ENCODE measurements at places on chromosomes 2 and 18.

GRCh38 chr2:209600341-209601171 is 171.1 kb upstream of the UNC80 start:
- no peak for DNase-seq

- no peak for DNase-seq
Observed at GRCh38 chr18:11667578-11667977, 21.5 kb upstream of the GNAL start.

- no peak for DNase-seq
Observed at GRCh38 chr2:234135750-234136221, 85.3 kb downstream of the SPP2 start.

- DNase-seq: no peak
Observed at GRCh38 chr2:17752892-17753802, 463 bp downstream of the SMC6 start.

DNA sequence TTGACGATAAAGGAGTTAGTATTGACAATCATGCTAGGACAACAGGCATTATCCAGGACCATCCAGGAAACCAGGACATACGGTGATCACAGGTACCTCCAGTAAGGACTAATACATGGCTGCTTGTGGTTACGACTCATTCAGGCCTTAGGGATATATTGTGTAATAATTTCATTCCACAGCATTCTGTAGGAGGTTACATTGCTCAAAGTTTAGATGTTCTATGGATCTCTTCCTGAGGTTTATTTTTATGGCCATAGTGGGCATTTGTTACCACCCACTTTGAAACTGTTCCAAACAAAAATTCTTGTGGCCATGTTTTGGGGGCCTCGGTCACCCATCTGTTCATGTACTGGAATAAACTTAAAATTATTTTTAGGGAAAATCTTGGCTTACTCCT is 431.6 kb downstream of the METTL4 start:
- DNase-seq: no peak

DNA sequence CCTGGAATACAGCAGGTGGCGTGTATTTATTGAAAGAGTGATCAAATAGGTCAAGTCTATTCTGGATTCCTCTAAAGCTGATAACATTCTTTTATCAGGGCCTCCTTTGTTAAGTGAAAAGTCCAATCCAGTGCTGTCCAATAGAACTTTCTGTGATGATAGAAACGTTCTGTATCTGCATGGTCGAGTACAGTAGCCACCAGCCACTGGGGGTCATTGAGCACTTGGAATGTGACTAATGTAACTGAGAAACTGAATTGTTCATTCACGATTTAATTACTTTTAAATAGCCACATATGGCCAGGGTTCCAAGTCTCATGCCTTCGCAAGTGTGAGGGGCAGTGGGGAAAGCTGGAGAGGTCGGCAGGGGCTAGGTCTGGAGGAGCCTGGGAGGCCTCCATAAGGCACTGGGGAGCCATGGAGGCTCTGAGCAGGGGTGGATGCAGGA is 20.5 kb downstream of the SH2D6 start:
- no peak for DNase-seq

DNA sequence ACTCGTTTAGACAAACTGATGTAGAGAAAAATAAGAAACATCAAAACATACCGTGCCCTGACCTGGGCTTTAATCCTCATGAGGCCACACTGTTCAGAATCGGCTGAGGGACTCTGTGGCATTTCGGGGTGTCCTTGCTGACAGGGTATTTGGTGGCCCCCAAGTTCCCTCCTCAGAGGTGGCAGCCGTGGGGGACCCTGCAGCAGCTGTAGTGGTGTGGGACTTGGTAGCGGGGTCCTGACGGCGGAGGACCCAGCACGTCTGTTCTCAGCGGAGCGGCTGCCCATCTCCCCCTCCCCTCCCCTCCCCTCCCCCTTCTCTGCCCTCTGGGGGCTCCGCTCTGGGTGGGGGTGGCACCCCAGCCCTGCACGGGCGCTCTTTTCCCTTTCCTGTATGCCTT is 18.4 kb downstream of the KCNG2 start:
- no peak for DNase-seq

DNA sequence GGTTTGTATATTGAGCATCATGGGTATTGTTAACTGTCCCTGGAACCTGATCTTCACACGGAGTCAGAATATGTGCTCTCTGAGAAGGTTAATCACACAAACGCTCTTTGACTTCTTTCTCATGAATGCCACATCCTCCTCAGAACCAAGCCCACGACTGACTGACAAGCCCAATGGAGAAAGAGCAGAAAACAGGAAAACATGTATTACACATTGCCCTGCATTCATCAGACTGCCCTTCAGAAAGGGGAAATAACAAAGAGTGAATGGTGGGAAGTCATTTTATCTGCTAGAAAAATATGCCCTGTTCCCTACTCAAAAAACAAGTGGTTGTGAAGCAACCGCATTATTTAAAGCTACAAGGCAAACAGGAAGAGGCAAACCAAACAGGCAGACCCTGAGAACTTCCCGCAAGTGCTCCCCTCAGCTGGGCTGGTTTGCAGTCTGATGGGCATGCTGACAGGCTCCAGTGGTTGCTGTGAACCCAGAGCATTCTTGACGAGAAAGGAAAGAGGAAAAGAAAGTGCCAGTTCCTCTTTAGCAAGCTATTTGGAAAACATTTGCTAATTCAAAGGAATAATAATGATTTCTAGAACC is 172.9 kb upstream of the SETBP1 start:
- DNase-seq: no peak

- DNase-seq: no peak
Observed at GRCh38 chr2:234649951-234650350, 153.1 kb upstream of the ARL4C start.

DNA sequence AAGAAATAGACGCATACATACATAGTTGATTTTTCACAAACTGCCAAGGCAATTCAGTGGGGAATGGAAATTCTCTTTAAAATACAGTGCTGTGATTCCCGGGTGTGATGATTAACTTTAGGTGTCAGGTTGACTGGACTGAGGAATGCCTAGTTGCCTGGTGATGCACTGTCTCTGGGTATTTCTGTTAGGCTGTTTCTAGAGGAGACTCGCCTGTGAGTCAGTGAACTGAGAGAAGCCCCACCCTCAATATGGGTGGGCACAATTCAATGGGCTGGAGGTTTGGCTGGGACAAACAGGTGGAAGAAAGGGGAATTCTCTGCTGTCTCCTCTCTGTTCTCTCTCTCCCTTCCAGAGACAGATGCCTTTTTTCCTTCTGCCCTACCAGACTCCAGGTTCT is 187.6 kb downstream of the ARHGAP28 start:
- DNase-seq: no peak

DNA sequence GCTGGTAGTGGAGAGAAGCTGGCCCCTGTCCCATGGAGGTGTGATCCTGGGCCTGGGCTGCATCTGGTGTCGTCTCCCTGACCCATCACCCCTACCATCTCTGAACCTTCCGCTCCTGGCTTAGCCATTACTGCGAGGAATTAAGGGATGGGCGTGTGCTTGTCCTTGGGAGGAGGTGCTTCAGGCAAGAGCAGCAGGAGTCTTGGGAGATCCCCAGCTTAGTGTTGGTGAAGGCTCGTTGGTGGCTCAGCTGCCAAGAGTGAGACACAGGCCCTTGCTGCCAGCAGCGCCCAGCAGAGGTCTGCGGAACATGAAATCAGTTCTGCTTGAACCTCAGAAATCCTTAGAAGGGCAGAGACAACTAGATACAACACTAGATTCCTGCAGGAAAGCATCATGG is 59.9 kb upstream of the TGFA start:
- no peak for DNase-seq

- no peak for DNase-seq
Observed at GRCh38 chr2:101731221-101732054, 33.9 kb downstream of the MAP4K4 start.

DNA sequence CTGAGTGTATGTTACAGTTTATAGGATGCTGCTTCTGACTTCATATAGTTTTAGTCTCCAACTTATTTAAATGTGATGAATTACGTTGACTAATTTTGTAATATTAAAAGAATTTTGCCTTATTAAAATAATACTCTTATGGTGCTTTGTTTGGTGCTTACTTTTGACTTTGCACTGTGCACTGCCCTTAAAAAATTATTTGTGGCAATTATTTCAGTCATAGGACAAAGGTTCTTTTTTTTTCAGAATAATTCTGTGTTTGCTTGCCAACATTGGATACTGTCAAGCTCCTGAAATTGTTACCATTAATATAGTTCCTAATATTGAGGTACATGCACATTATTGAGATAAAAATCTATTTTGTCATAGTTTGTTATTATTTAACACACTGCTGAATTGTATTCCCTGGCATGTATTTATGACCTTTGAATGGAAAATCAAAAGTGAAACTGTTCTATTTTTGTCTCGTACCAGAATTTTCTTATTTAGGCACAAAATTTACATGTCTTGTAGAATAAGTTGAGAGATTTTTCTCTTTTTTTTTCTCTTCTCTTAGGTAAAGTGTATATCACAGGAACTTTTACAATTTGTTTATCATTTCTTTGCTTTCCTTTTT is 572.8 kb upstream of the KLHL29 start:
- no peak for DNase-seq

- no peak for DNase-seq
Observed at GRCh38 chr2:216553093-216553478, 54.4 kb downstream of the RPL37A start.

DNA sequence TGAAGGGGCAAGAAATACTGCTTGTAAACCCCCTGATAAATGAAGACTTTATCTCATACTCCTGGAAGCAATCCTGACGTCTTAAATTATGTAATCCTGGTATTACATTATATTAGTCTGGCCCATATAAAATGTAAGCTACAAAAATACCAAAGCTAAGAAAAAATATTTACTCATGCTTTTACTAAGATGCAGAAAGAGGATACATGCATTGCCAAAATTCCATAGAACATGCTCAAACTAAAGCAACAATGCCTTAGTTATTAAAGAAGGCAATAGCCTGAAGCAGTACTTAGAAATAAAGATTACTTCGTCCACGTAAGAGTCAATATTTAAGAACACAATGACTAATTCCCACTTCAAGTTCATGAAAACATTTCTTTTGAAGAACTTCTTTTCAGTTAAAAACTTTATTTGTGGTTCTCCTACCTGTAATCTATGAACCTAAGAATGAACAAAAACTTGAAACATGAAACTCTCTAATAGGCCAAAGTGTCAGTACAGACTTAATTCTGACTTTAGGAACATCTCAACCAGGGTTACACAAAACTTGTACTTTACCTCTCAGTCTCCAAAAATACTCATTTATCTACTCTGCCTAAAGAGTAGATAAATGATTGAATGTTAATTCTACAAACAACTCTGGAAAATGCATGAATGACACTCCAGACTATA is 117.3 kb downstream of the THADA start:
- no peak for DNase-seq

- no peak for DNase-seq
Observed at GRCh38 chr2:46347648-46348280, 50.6 kb downstream of the EPAS1 start.

- DNase-seq: no peak
Observed at GRCh38 chr2:33529771-33530481, 53.5 kb downstream of the RASGRP3 start.

DNA sequence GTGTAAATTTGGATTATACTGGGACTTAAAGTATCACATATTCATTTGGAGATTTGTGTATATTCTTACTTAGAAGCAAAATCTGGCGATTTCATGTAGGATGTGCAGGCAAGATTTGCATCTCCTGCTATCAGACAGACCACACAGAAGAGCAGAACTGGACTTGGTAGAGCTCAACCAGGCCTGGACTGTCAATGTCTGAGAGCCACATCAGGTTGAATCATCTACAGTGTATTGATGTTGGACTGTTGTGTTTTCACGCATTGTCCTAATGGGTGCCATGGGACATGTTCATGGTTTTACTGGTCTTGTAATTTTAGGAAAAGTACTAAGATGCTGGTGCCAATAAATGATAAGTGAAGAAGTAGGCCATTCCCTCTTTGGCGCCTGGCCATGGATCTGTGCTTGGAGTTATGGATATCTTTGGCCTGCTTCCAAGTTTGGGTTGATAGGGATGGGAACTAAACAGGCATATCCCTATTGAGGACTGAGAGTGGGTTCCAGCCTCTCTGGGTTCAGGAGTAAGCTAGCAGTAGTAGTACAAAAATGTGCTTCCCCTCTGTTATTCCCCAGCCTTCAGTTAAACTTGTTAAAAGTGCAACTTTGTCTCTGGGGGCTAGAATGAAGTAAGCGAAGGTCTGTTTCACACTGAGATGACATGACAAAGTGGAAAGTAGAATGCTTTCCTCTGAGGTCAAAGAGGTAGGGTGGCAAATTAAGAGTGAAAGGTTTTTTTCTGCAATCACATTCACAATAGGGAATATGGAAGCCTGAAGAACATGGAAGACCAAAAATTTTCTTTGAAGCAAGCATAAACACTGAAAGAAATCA is 49.2 kb upstream of the NEMP2 start:
- DNase-seq: no peak

DNA sequence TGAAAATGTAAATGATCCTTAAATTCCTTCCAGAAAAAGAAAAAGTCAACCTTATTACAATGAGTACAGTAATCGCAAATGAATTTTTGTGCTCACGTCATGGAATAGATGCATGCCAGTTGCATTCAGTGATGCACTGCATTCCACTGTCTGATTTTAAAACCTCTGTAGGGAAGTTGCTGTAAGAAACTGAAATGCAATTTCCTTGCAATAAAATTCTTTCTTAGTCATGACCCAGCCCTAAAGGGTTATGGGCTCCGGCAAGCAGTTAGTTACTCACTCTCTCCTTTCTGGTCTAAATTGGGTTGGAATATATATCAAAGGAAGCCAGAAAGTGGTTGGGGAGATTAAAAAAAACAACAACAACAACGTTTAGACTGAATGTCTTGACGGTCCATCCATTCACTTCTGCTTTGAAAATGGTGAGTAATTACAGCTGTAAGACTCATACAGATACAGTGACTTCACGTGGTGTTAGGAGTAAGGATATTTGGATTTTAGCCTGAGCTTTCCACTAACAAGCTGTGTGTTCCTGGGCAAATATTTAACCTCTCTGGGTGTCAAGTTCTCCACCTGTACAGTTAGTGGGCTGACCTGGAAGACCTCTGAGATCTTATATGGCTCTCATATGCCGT is 8.6 kb upstream of the RND3 start:
- no peak for DNase-seq

- no peak for DNase-seq
Observed at GRCh38 chr2:235533198-235533597, 39.4 kb downstream of the AGAP1 start.

- no peak for DNase-seq
Observed at GRCh38 chr2:96359310-96359709, 23.7 kb downstream of the NCAPH start.

DNA sequence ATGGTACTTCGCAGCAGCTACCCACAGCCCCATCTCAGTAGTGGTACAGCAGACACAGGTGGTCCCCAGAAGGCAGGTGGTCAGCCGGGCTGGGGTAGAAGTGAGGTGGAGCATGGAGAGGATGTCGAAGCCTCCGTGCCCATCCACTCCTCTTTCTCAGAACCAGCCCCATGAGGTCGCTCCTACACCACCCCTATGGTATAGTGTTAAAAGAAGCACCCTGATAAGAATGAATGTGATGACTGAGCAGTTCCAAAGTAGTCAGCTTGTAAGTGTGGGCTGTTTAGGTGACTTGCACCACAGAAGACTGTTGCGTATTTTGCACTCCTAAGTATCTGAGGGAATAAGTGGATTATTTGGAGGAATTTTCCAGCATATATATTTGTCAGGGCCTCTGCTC is 111.3 kb downstream of the WDSUB1 start:
- no peak for DNase-seq
